ENCODE measurements at places on chromosomes 7 and 10.

DNA sequence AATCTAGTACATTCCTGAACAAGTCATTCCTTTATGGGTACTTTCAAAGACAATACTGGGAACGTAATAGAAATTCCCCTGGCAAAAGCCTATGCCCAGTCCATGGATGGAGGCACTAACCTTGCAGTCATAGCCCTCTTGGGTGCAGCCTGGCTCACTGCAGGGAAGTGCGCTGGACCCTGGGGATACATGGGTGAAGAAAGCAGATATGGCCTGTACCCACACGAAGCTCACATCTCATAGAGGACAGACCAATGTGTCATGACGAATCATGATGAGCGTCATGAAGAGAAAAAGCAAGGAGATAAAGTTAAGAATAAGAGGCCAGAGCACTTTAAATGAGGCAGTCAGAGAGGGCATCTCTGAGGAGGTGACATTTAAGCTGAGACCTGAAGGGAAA, 11.8 kb downstream of the PRLHR start:
- DNase-seq, result no peak

GRCh38 chr7:94590526-94591162, 65.3 kb downstream of the SGCE start:
- no peak for DNase-seq

DNA sequence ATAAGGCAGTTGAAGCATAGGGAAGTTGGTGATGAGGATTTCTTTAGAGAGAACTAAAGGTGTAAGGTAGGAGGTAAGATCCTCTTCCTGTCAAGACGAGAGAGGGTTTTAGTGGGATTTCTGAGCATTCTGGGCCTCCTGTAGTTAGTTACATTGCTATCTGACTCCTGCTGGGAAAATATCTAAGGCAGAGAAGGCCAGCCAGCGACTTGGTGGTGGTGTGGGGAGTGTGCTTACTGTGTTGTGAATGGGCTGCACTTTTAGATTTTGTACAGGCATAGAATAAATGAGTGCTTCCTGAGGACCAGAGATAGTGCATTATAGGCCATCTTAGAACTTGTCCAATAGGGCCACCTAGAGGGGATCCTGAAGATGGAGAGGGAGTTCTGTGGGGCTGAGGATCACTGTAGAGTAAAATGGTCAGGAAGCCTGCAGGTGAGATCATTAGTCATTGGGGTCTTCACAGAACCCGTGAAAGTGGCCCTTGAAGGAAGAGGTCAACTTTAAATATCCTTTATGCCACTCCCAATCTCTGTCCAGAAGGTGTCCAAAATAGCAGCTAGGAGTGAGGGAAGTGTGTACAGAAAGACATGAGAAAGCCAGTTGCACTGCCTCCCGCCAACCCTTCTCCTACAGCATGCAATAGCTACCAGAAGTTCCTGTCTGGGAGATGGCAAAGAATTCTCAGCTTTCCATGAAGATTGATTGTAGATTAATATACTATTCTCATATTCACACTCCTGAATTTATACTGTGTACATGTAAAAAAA, 266.6 kb downstream of the POLR1F start:
- DNase-seq, result peak; percentile 16

GRCh38 chr10:102335184-102335583, 60.3 kb upstream of the NFKB2 start:
- no peak for DNase-seq

DNA sequence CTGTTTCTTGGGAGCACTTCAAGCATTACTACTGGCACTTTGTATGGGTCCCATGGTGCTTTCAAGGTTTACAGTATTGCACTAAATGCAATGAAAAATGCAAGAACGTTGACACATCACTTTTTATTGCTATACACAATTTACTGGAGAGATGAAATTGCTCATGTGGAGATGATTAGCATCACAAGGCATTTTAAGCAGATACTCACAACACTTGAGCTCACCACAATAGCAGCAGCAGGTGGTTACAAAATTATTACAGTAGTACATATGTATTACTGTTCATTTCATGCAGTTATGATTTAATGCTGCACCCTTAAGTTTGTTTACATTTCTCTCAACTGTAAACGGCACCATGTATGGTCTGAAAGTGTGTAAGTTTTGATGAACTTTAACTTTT, 537.7 kb downstream of the GRM8 start:
- DNase-seq, result no peak

GRCh38 chr10:2610946-2611345, 456.4 kb upstream of the PFKP start:
- no peak for DNase-seq

- no peak for DNase-seq
These were observed 104.4 kb upstream of the C1GALT1 start for GRCh38 chr7:7077945-7078344.

- DNase-seq, result no peak
These were observed 104.0 kb downstream of the HOXA1 start for GRCh38 chr7:26991796-26992195.

DNA sequence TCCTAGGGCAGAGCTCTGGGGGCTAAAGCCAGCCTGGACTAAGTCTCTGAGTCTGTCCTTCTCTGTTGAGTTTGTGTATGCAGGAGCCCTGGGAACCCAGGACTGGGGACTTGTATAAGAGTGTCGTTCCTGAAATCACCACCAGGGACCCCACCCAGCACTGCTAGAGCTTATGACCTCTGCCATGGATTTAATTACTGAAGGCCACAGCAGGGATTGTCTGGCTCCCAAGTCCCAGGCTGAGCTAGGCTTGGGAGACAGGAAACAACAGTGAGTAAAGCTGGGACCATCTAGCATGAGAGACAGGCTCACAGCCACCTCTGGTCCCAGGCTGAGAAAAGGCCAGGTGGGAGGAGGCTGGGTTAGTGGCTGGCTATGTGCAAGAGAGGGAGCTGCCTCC, 1.4 kb upstream of the TSPAN15 start:
- no peak for DNase-seq

DNA sequence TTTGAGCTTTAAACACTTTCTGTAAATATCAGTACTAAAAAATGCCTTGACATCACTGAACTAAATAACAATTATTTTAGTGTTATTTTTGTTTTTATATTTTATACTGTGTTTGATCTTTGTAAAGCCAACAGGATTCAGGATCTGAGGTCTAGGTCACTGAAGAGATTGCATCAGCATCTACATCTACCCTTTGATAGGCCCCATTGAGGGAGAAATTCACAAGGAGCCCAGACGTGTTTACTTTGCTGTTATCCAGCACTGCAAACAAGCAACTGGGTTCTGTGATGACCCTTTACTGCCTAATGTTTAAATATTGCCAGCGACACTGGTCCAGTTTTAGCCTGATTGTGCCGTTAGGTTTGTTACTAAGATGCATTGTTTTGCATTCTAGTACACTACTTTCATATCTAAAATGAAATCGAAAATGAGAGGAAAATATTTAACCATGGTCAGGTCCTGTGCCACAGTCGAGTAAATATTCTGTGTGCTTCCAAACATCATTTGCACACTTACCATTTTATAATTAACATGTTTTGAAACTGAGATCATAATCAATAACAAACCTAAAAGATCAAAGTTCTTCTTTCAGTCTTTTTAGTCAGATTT, 48.7 kb downstream of the SP8 start:
- DNase-seq, result no peak

DNA sequence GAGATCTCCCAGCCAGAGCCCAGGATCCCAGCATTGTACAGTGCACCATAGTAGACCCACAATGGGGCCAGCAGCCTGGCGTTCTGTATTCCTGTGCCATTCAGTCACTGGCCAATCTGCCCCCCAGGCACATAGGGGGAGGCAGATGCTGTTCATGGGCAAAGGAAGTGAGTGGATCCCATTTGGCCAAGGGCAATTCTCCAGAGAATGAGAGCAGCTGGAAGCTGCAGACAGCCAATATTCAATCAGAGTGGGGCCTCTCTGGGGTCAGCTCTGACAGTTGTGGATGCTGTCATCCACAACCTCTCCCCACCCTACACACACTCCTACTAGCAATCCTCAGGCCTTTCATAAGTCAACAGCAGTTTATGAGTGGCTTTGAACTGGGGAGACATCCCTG, 17.5 kb downstream of the STEAP1B start:
- no peak for DNase-seq

GRCh38 chr7:19378345-19378714, 233.1 kb upstream of the FERD3L start:
- no peak for DNase-seq

GRCh38 chr7:157543791-157544190, 207.0 kb downstream of the DNAJB6 start:
- DNase-seq, result no peak

- no peak for DNase-seq
These were observed 251.2 kb downstream of the BAMBI start for GRCh38 chr10:28928484-28928883.

DNA sequence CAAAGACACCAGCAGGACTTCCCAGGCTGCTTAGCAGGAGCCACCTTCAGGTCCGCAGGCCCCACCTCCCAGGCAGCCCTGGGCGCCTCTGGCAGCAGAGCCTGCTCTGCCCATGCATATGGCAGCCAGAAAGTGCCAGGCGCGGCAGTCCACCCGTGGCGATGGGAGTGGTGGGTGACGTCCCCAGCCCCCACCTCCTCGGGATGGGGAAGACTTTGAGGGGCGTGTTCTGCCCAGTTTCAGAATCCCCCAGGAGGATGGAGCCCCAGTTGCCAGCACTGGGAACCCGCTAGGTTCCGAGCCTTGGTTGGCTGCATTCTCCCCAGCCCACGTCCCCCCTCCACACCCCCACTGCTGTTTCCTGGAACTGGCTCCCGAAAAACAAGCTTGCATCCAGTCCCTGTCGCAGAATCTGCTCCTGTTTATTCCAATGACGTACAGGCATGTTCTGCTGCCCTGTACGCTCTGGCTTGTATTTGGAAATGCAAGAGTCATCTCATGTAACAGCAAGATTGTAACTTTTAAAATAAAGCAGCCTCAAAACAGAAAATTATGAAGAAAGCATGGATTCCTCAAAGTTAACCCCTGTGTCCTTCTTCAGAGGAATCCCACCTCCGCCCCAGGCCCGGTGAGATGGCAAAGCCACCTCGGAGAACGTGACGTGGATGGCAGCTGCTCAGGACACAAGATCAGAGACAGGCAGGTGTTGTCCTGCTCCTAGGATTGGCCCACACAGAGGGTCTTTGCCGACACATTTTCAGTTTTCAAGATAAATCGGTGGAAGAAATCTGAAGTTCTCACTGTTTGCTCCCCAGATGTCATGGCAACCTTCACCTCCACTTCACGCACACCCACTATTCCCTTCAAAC, 87.8 kb upstream of the PPP2R2D start:
- no peak for DNase-seq

DNA sequence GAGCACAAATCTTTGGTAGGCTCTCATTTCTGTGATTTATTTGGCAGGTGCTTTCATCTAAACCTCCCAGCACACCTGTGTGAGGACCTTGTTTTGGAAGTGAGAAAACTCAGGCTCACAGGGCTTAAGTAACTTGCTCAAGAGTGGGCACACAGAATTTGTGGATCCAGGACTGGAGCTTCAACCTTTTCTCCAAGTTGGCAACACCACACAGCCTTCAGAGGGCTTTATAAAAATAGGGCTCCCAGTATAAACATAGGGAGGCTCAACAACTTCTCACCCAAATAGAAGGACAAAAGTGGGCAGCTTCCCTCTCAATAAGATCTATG, 182.2 kb upstream of the NEBL start:
- no peak for DNase-seq

DNA sequence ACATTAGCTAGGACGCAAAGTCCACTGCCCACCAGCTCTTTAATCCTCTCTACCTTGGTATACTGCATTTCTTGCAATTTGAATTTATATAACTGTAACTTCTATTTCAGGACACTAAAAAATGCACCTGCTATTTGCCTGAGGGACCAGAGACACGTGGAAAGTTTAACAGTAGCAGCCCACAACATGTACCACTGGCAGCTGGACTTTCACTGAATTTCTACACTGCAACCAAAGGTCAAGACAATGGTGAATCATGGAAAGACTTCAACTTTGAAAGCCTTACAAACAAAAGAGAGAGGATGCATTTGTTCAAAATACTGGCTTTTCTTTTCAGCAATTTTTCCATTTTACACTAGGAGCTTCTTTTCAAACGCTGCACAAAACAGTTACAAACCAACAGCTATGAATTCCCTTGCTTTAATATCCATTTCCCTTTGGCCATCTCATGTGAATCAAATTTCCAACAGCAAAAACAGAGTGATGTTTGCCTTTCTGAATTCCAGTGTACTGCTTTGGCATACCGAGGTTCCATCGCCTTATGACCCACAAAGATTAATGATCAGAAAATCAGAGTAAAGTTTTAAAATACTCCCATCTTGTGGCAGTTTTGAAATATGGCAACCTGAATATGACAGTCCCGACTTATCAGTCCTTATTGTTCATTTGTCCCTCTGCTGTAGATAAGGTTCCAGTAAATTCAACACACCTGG, 29.9 kb upstream of the HNRNPH3 start:
- peak; percentile 17 for DNase-seq

GRCh38 chr7:151616443-151617213, 96.9 kb upstream of the RHEB start:
- DNase-seq, result no peak

DNA sequence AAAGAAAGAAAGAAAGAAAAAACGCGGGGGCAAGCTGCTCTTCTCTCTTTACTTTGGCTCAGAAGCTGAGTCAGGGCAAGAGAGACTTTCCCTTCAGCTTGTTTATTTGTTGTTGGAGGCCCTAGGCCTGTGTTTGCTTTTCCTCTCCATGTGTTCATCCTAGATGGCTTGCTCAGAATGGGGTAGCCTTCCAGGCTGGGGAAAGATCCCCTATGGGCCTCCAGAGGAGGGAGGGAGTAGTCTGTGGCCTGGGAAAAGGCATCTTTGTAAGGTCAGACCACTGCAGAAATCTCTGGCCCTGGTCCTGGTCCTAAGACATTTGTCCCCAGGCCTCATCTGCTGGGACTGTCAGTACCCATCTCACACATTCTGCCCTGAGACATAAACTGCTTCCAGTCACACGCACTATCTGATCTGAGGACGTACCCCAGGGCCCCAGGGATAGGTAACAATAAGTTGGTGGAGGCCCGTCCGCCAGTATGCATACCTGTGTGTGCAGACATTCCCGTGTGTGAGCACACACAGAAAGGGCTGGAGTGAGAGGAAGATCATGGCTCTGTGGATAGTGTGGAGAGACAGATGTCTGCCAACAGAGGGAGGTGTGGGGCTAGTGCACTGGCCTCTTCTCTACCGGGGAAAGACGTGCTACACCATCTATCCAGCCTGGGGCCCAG, 4.9 kb upstream of the SCD start:
- DNase-seq, result no peak

- no peak for DNase-seq
These were observed 17.8 kb upstream of the C1GALT1 start for GRCh38 chr7:7164591-7164990.

- no peak for DNase-seq
These were observed 6.3 kb downstream of the IFT22 start for GRCh38 chr7:101315336-101315735.

GRCh38 chr10:50614444-50615137, 9.2 kb downstream of the SGMS1 start:
- DNase-seq, result no peak

- no peak for DNase-seq
These were observed 29.1 kb upstream of the EFCAB10 start for GRCh38 chr7:105610165-105610930.

GRCh38 chr10:115046686-115047236, 46.4 kb upstream of the ATRNL1 start:
- no peak for DNase-seq

GRCh38 chr7:68420342-68421192, 1177.7 kb upstream of the AUTS2 start:
- no peak for DNase-seq

- DNase-seq, result no peak
These were observed 546.8 kb downstream of the LRMDA start for GRCh38 chr10:75978213-75978612.

All from GM04503 (cell line).